CD4-positive, alpha-beta T cell treated with Interleukin-15 for 4 hours (primary cell): ENCODE measurements at places on chromosomes 2 and 18.

GRCh38 chr18:5969989-5970403, 74.7 kb upstream of the TMEM200C start:
- DNase-seq = no peak

GRCh38 chr2:137912371-137912770, 51.9 kb upstream of the HNMT start:
- no peak for DNase-seq

GRCh38 chr2:23565374-23565773, 180.4 kb downstream of the KLHL29 start:
- no peak for DNase-seq

DNA sequence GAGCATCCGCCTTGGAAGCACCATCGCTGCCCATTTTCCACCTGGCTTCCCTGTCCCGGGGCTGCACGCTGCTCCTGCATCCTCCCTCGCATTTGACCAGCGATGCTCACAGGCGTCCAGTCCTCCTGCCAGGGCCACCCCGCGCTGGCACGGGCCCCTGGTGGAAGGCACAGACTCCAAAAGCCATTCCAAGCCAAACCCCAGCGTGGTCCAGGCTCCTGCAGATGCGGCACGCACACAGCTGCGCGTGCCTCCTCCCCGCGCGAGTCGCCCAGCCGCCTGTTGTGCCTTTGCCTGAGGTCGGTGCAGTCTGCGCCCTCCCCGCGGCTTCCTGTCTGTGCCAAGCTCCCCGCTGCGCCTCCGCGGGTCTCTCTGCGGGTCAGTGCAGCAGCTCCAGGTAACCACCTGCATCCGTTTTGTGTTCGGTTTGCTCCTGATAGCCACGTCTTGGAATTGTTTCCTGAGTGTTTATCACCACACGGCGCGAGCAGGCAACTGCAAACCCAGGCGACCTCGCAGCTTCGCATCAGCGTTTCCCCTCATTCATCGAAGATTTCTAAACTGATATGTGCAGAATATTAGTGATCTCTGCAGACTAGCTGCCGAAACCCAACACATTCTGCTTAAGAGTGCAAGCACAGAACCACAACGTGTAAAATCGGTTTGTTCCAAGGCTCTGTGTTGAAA, 65.2 kb upstream of the SALL3 start:
- DNase-seq = no peak

- peak; percentile 14 for DNase-seq
Measured at GRCh38 chr18:36828157-36828629, 609 bp downstream of the TPGS2 start.

GRCh38 chr18:27959101-27959500, 217.8 kb downstream of the CDH2 start:
- no peak for DNase-seq

GRCh38 chr2:191931329-191931728, 84.4 kb upstream of the CAVIN2 start:
- DNase-seq = no peak

DNA sequence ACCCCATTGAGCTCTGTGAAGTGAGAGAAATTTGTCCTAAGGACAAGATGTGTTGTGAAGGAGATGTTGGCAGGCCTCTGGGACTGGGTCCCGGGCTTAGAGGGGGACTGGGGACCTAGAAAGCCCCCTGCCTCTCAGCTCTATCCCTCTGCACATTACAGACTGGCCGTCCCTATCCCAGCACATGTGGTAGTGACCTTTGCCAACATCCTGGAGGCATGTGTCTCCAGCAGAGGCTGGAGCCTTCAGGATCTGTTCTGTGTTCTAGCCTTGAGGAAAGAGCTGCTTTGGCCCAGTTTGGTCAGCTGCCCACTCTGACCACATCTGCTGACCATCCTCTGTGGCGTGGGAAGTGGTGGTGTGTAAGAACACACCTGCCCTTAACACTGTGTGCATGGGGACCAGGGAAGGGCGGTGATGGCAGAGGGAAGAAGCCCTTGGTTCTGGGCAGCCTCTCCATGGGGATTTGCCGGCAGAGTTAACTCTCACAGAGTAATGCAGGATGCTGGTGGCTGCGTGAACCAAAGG, 33.4 kb downstream of the NCK2 start:
- no peak for DNase-seq

DNA sequence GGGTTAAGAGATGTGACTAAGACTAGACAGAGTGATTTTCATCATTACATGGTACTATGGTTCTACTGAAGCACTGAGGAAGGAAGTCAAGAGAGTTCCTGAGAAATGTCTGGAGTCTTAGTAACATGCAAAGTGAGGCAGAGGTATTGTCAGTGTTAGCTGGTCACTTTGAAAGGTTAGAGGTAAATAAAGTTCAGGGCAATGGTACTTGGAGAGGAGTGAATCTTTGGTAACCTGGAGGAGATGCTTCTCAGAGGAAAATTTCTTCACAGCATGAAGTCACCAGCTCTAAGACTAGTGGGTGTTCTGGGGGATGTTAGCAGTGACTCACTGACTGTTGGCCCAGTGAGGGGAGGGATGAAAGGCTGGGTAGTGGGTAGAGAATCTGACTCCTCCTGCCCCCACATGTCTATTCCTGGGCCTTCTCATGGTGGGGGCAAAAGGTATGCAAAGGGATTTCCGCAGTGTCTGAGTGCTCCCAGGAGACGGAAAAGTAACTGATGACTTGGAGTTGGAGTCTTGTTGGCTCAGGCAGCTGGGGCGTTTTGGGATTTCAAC, 23.3 kb upstream of the IL1RN start:
- DNase-seq = no peak

GRCh38 chr18:33946336-33946735, 278.4 kb downstream of the NOL4 start:
- DNase-seq = no peak

- DNase-seq = no peak
Measured at GRCh38 chr2:134238371-134238770, 15.5 kb upstream of the MGAT5 start.

DNA sequence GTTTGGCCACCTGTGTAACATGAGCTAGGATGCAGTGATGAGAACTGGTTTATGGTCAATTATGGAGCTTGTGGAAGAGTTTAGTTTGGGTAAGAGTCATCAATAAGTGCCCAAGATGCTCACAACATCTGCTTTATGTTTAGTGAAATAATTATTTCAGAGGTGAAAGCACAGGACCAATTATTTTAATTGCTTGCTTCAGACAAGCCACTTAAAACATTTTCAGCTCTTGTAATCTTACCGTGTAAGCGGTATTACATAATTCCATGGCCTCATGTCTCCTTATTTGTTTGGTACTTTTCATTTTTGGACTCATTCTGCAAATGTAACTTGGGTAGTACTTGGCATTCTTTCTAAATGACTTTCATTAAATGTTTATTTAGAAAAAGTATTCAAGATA, 5.4 kb downstream of the B3GNT2 start:
- no peak for DNase-seq

- DNase-seq = no peak
Measured at GRCh38 chr2:90077948-90078347, 1386.5 kb downstream of the RPIA start.

GRCh38 chr2:219492575-219492974, 6.1 kb upstream of the GMPPA start:
- DNase-seq = no peak

GRCh38 chr2:235940330-235940729, 227.9 kb downstream of the GBX2 start:
- no peak for DNase-seq

DNA sequence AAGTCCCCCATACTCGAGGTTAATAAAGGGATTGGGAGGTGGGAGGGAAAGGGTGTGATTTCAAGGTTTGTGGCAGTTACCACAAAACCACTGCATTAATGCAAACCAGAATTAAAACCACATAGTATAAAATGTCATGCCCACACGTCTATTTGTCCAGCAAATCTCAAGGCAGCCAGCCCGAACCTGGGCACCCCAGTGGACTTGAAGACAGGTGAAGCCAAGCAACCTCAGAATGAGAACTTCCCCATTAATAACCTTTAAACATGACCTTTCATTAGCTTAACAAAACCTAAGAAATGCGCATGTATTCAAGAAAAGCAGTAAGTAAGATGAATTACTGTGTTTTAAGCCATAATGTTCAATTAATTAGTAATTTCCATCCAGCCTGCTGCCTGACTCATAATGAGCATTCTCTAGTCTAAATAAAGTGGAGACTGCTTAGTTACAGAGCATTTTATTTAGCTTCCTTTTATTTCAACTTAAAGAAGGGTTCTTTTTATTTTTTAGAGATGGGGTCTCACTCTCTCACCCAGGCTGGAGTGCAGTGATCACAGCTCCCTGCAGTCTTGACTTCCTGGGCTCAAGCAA, 229.6 kb downstream of the FAM210A start:
- no peak for DNase-seq

DNA sequence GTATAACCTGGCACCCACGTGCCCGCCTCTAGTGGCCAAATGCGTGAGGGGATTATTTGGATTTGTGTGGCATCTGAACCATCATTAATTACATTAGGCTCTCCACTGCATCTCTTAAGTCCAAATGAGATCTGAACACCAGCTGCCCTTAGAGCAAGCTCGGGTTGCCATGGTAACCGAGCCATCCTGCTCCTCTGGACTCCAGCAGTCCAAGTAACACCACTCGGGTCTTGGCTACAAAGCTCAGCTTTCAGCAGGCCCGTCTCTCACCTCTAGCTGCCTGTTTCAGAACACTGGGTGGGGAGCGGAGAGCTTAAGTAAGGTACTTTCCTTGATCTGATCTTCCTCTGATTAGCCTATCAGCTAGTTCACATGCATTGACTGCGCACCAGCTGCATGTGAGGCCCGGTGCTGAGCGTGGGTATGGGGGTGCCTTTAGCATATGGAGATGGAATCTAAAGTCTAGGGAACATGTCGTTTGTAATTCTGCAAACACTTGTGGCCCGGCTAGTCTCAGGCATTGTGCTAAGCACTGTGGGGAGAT, 14.1 kb upstream of the CYS1 start:
- no peak for DNase-seq

DNA sequence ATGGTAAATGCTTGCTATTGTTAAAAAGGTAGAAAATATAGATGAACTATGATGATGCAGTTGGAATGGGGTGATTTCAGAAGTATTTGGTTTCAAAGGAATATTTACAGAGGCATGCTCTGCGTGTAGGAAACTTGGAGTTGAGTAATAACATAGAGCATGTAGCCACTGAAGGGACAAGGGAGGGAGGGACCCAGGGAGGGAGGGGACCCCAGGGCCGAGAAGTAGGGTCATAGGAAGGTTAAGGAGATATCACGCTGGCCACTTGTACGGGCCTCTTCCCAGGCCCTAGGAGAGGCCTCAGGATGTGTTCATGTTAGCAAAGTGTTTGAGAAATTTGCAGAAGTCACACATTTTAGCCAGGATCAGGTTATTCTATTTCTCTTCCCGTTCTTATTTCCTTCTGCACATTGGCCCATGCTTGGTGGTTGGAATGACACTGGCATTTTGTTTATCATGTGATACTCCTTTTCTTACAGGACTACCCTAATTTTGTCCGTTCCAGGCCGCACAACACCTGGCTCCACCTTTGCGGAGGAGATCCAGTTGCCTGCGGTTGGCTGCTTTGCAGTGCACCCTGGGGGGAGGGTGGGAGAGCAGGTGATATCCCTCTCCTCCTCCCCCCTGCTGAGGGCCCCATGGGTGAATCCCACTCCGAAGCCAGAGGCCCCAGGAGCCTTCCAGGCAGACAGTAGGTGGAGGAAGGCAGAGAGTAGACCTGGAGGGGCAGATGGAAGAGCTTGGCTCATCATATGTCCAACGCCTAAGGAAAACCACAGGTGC, 16.9 kb upstream of the ACKR3 start:
- no peak for DNase-seq

DNA sequence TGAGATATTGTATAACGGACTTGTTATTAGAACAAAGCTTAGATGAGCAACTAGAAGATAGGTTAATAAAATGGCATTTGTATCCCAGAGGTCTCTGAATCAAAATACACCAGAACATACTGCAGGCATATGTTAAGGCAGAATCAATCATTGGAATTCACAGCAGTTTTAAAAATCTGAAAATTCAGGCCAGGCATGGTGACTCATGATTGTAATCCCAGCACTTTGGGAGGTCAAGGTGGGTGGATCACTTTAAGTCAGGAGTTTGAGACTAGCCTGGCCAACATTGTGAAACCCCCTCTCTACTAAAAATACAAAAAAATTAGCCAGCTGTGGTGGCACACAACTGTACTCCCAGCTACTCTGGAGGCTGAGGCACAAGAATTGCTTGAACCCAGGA, 405.2 kb downstream of the ZEB2 start:
- no peak for DNase-seq

- no peak for DNase-seq
Measured at GRCh38 chr18:32343634-32344033, 127.0 kb downstream of the GAREM1 start.

- no peak for DNase-seq
Measured at GRCh38 chr18:53795610-53796009, 428.9 kb downstream of the MBD2 start.

GRCh38 chr2:112792419-112792818, 8.1 kb upstream of the IL1A start:
- no peak for DNase-seq

DNA sequence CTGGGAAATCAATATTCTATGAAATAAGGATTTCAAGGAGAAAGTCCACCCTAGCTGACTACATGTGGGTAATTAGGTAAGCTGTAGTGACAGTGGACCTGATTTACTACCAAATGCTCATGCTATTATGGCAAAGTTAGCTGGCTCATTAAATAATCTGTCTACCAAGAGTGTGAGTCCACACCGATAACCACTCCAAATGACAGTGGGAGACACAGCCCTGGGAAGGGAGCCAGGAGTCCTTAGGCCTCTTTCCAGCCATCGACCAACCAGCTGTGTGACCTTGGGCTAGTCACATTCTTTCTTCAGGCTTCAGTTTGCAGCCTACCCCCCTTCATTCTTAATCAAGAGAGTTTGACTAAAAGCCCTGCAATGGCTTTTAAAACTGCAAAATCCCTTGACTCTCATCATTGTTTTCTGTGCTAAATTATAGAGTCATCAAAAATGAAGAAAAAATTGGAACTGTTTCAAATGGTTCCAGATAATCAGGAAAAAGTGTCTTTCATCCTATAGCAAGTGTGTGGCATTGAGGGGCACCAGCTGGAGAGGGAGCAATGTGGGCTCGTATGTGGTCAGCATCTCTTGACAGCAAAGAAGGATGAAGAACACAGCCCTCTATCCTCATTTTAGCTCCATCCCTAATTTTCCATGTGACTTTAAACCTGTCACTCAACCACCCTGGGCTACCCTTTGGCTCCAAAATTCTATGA, 45.6 kb upstream of the SLC14A2 start:
- DNase-seq = no peak

DNA sequence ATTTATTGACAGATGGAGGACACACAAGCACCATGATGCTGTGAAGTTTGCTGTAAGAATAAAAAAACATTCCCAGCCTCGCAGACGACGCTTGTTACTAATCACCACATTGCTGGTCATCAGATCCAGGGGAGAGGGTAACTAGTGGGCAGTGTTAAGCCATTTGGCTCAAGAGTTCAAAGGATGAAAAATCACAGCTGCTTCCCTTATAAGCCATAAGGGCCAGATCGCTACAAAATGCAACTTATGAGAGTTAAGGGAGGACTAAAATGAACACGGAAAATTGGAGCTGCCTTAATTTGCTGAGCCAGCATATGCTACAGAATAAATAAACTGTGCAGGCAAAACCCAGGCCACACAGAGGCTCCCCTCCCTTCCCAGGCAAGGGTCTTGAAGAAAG, 522.6 kb downstream of the TDRD15 start:
- no peak for DNase-seq

GRCh38 chr2:143545949-143546255, 416.7 kb downstream of the ARHGAP15 start:
- no peak for DNase-seq

- no peak for DNase-seq
Measured at GRCh38 chr18:74914052-74914591, 294.8 kb downstream of the PTGR3 start.
